Caudate nucleus (tissue), 63 donors: ENCODE measurements at places on chromosomes 2 and 18.

- no peak for DNase-seq
Observed at GRCh38 chr2:22359071-22359672, 1025.8 kb upstream of the KLHL29 start.

GRCh38 chr2:239892441-239893235 lies 132.5 kb downstream of the NDUFA10 start:
- no peak for DNase-seq

DNA sequence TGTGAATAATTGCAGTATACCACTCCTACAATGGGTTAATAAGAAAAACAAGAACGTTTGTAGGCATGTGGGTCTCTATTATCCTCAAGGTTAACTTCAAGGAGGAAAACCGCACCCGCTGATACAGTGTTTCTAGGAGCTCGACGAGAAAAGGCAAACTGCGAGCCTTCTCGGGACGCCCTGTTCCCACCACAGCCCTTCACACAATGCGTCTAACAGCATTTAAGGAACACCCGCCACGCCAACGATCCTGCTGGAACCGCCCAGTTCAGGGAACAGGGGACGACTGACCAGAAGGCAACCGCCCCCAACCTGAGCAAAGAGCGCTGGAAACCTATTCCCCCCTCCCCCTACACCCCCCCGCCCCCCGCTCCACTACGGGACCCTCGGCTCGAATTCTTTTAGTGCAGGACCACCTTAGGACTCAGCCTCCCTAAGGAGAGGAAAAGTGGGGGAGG lies 710 bp upstream of the TMSB10 start:
- DNase-seq, result no peak

DNA sequence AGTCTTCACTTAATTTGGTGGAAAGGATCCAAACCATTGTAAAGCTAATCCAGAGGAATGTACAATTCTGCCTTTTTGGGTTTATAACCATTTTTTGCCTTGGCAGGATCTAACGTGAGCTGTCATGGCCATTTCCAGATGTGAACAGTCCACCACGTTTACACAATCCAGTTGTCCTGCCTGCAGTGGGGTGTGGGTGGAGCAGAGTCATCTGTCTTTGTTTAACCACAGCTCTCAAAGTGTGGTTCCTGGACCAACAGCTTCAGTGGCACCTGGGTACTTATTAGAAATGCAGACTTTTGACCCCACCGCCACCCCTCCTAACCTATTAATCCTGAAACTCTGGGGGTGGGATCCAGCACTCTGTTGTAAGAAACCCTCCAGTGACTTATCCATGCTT lies 35.9 kb downstream of the FHOD3 start:
- no peak for DNase-seq
